Body of pancreas (tissue), 4 donors: ENCODE measurements at places on chromosomes 4 and X. TPM values are rescaled to one million over a fixed set of nuclear protein-coding genes. Genes with fewer than 3 reads are reported as not detected.

DNA sequence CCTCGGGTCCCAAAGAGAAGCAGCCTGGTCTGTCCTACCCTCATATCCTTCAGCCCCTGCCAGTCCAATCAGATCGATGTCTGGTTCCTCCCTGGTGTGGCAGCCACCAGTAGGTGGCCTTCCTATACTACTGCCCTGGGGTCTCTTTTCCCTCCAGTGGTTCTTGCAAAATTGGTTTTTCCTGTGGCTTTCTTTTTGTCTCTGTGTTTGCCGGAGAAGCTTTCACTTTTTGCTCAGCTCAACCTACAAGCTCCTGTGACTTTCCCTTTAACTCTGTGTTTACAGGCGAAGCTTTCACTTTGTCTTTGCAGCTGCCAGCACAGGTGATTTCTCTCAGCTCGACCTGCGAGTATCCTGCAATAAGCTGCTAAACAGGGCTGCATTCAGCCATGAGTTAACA, 46.8 kb downstream of the UGT2A3 start:
- peak; percentile 69 for DNase-seq

DNA sequence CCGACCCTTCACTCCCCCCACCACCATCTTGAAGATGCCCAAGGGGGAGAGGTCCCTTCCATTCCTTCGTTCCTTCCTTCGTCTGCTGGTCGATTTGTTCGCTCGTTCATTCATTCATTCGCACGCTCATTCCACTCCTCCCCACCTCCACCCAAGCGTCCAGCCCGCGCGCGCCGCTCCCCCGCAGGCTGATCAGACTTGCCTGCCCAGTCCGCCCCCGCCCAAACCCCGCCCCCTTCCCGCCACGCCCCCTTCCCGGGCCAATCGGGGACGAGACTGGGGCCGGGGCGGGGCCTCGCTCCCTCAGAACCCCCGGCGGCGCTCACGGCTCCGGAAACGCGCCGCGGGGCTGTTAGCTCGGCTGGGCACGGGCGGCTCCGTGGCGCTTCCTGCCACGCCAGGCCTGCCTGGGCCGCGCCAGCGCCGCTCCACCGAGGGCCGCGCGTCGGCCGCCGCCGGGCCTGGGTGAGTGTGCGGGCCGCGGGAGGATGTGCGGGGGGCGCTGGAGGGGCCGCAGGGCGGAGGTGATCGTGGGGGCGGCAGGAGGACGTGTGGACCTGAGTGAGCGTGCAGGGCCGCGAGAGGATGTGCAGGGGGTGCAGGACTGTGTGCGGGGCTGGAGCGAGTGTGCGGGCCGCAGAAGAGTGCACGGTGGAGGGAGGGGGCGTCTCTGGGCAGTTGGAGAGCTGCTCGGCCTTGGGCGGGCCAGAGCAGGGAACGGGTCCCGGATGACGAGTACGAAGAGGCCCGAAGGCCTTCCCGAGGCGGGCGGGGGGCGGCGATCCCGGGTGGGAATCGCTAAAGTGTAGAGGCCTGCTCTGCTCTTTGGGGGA, at the start of gene ZNF275:
TSS of gene ZNF275 (plus strand) at position 333 of the 833 bp plus-strand sequence. CDS start 2,527 bp downstream, outside the sequence.
- peak; percentile 84 for DNase-seq

- DNase-seq = no peak
These were observed 898 bp upstream of the PDGFC start for GRCh38 chr4:156972379-156973015.

KLHL15 gene
- total RNA-seq = 7.6 TPM

UGT2B15 gene
- total RNA-seq = 15.5 TPM

DNA sequence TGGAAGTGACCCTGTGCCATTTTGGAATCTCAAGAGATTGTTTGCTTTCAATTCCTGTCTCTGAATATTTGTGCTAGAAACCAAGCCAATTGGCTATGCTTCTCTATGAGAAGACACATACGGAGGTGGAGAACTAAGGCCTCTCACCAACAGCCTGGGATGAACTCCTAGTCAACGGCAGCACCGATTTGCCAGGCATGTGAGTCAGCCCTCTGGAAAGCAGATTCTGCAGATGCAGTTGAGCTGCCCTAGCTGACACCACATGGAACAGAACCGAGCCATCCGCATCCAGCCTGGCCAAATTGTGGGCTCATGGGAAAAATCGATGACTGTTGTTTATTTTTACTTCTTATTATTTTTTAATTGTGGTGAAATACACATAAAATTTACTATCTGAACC, 58.2 kb upstream of the WDFY3 start:
- no peak for DNase-seq
